GM23248 (cell line): ENCODE measurements at places on chromosomes 5 and 9. TPM values are rescaled to one million over a fixed set of nuclear protein-coding genes. Genes with fewer than 3 reads are reported as not detected.

CMYA5 gene
- 0.97 and 1.0 TPM in 2 replicates for total RNA-seq

OR5C1 gene
- not detected in 2 replicates for total RNA-seq

PSD2 gene
- under 0.01 TPM in 1 of 2 replicates, not detected in the other for total RNA-seq

OTP gene
- total RNA-seq, result not detected in 2 replicates

MEF2C gene
- 3.4 TPM in 2 replicates for total RNA-seq

C5orf58 gene
- total RNA-seq, result not detected in 2 replicates

INSL4 gene
- total RNA-seq, result not detected in 2 replicates

BNC2 gene
- 18.5 and 18.6 TPM in 2 replicates for total RNA-seq

OR1N2 gene
- not detected in 2 replicates for total RNA-seq

CAPSL gene
- total RNA-seq, result 4.5 TPM in 1 of 2 replicates, not detected in the other

SLC6A7 gene
- total RNA-seq, result not detected in 2 replicates

CLPTM1L gene
- total RNA-seq, result 132 and 135 TPM in 2 replicates

IL13 gene
- total RNA-seq, result not detected in 2 replicates

ZNF454 gene
- total RNA-seq, result 0.97 and 1.9 TPM in 2 replicates

MLANA gene
- total RNA-seq, result not detected in 2 replicates

SPAAR gene
- total RNA-seq, result not detected in 2 replicates

CEL gene
- total RNA-seq, result 0.22 TPM in 1 of 2 replicates, not detected in the other

ANKRD20A1 gene
- total RNA-seq, result not detected in 2 replicates

REXO4 gene
- 17.3 and 26.9 TPM in 2 replicates for total RNA-seq
